ENCODE measurements at places on chromosomes 5 and 9.

DNA sequence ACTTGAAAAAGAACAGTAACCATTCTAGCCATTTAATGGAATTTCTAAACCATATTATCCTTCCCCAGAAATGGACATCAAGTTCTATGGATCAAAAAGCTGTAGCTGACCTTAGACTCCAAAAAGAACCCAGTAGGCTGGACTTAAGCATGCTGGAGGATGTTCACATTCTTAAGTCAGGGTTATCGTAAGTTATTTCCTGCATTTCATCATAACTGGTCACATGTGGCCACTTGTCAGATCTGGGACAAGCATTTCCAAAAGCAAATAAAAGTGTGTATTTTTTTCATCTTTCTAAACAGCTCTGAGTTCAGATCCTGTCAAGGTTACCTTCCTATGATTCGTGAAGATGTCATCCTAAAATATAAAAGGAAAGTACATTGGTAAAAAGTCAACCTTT lies 274.5 kb upstream of the PTGER4 start:
- DNase-seq = no peak

- no peak for DNase-seq
Measured at GRCh38 chr5:135543001-135543484, 7.3 kb upstream of the NEUROG1 start.

- DNase-seq = no peak
Measured at GRCh38 chr5:41788941-41789368, 81.3 kb downstream of the OXCT1 start.

DNA sequence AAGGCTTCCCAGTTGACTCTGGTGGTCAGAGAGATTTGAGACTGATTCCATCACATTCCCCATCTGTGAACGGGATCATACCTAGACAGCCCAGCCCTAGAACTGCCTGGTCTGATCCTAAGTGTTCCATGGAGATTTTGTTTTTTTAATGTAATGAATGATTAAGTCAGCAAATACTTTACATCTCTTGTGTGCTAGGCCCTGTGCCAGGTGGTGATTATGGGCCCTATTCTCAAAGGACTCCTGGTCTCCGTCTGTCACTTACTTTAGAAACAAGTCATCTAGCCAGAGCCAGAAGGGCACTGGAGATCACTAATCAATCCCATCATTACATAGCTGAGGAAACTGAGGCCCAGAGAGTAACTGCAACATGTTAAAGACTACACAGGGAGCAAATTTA lies 1.1 kb upstream of the GPX3 start:
- DNase-seq = no peak

DNA sequence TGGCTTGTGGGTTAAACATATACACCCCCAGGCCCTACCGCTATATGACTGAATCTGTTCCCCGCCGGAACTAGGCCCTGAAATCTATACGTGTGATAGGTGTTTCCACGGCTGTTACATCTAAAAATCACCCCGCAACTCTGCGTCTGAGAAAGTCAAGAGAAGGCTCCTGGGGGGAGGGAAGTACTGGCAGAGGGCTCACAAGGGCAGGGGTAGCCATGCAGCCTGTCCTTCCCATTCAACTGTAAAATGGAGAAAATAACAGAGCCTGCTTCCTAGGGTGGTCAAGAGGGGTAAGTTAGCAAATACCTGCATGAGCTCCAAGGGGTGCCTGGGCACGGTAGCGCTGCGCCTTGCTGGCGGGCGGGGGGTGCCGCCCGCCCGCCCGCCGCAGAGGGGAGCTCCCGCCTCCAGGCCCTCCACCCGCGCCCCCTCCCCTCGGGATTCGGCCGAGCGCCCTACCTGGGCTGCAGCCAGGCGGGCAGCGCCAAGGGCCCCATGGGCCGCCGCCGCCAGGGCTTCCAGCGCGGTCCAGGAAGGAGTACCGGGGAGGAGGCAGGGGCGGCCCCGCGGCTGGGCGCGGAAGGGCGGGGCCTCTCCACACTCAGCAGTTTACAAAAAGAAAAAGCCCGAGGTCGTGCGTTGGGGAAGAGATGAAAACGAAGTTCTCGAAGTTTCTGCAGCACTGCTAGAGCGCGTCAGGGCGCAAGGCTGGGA lies at the start of gene HACD4:
TSS of gene HACD4 (minus strand) at position 550 of the 717 bp plus-strand sequence. CDS start at position 500, 50 bp downstream.
- DNase-seq = peak; percentile 30

GRCh38 chr5:144463481-144464223 lies 293.0 kb downstream of the KCTD16 start:
- no peak for DNase-seq

GRCh38 chr5:171275841-171276544 lies 33.1 kb upstream of the TLX3 start:
- no peak for DNase-seq

GRCh38 chr5:81778642-81779041 lies 27.7 kb upstream of the SSBP2 start:
- no peak for DNase-seq

GRCh38 chr5:10576121-10576789 lies 12.4 kb downstream of the ANKRD33B start:
- DNase-seq = no peak

DNA sequence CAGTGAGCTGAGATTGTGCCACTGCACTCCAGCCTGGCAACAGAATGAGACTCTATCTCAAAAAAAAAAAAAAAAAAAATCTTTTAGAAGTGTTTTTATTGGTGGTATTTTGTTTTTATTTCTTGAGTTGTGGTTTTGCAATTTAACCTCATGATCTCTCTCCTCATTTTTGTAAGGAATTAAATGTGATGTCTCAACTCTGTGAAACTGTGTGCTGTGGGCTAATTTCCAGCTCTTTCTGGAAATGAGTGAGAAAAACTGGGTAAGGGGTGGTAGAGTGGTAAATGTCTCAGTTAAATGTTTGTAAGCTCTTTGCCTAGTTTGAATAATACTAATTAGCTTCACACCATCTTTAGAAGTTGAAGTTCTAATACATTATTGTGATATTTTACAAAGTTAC lies 29.0 kb downstream of the ACO1 start:
- no peak for DNase-seq

DNA sequence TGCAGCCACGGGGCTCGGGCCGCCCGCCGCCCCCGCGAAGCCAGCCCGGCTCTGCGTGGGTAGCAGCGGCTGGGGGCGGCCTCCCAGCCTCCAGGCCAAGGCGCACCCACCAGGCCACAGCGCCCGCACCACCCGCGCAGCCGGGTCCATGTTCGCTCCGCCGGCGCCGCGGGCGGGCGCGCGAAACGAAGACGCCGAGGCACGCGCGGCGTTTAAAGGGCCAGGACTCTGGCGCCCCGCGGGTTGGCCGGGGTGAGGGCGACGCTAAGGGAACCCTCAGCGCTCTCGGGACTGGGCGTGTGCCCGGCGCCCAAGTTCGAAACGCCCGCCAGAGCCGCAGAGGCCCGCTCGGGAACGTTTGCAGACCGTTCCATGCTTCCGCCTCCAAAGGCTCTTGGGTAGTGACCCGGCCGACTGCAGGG lies at the start of gene PTGES2:
TSS of gene PTGES2 (minus strand) at position 162 of the 422 bp plus-strand sequence. CDS start at position 150, 12 bp downstream.
- DNase-seq = peak; percentile 59

- no peak for DNase-seq
Measured at GRCh38 chr9:19119246-19119645, 8.0 kb downstream of the PLIN2 start.

DNA sequence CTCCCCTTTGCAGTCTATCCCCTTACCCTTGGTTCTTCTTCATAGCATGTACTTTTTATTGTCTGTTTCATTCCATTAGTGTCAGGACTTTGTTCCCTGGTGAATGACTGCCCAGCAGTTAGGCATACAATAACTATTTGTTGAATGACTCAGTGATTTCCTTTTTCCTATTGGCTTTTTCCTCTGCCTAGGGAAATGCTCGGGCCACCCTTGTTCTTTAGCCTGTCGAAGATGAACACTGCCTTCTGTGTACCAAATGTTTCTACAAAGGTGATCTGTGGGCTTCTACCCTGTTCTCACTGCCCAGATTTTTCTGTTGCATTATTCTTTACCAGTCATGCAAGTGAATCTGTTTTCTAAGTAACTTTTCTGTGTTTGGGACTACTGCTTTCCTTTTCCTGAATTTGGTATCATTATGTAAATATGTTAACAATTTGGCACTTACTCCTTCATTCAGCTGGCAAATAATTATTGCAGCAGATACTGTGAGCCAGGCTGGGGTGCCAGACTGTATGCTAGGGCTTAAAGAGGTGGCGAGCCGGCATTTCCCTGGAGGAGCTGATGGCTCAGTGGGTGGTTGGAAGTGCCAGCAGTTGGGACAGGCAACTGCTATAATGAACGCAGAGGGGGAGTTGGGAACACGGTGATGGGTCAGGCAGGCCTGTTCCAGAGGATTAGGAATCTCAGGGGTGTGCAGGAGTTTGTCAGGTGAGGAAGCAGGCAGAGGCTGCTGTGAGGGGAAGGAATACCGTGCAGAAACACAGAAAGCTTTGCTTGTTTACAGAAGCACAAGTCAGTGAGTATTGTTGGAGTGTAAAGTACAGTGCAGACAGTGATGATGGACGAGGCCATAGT lies 30.6 kb downstream of the KDM4C start:
- DNase-seq = no peak

DNA sequence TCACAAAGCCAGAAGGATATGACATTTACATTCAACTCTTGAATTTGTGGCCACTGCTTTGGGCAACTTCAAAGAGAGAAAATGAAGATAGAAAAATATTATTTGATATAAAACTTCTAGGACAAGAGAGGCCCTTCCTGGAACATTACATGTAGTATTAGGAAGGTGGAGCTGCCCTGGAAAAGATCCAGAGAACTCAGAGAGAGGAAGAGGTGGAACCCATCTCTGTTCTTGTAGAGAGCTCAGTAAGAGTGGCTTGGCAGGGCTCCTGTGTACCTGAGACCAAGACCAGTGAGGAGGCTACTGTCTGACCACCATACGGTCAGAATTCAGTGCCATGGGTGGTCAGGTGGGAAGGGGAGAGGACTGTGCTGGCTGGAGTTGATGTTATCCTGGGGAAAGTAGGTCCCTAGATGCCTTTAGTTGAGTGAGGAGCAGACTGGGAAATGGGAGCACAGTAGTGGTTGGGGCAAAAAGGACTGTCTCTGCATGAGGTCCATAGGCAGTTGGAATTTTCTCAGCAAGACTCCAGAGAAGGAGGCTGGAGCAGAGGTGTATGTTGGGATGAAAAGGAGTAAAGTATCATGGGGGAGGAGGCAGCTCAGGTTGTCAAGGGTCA lies 7.6 kb downstream of the TGFBI start:
- no peak for DNase-seq

DNA sequence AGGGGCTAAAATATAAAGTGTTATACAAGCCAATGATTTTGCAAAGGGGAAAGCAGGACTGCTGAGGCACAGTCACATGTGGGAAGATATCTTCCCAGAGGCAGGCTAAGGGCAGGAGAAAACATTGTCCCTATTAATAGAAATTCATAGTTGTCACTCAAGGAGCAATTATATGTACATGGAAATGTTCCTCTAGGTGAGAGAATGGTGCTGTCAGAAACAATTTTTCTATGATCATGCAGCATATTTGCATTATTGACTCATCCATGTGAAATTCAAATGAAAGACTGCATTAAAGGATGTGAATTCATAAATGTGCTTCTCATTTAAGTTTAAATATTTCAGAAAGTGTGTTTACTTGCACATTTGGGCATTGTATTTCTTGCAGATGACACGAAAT lies 775.9 kb upstream of the CDH9 start:
- DNase-seq = no peak

- DNase-seq = no peak
Measured at GRCh38 chr5:81425569-81425968, 31.6 kb upstream of the ACOT12 start.

- no peak for DNase-seq
Measured at GRCh38 chr9:78782234-78782633, 485.3 kb downstream of the PSAT1 start.

- no peak for DNase-seq
Measured at GRCh38 chr9:133202145-133202513, 6.9 kb downstream of the OBP2B start.

DNA sequence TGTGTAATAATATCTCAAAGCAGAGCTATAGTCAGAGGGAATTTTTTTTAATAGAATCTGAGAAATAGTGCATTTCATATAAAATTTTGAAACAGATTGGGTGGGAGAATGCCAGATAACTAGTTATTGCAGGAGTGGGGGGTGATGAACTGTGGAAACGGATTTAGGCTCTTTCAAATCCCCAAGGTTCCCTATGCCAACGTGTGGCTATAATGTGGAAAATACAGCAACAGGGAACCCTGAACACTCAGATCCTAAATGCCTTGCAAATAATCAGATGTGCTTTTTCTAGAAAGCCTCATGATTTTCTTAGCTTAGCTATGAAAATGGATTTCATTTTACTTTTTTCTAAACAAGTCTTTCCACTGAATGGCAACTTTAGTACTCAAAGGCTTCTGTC lies 180.5 kb upstream of the DMAC1 start:
- no peak for DNase-seq

DNA sequence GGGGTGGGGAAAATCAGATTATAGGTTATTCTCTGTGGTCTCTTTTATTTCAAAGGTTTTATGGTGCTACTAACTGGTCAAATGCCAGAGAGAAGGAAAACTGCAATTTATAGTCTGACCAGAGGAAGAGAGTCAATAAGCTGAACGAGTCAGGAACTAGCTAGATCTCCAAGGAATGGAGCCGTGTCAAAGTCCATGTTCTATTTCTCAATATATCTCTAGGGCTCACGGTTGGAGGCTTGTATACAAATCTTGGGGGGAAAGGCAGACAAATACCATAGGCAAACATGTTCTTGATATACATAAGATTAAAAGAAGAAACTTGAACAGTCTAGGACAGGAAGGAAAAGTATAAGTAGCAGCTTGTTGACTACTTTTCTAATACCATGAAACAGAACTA lies 627.1 kb downstream of the PDE4D start:
- no peak for DNase-seq

DNA sequence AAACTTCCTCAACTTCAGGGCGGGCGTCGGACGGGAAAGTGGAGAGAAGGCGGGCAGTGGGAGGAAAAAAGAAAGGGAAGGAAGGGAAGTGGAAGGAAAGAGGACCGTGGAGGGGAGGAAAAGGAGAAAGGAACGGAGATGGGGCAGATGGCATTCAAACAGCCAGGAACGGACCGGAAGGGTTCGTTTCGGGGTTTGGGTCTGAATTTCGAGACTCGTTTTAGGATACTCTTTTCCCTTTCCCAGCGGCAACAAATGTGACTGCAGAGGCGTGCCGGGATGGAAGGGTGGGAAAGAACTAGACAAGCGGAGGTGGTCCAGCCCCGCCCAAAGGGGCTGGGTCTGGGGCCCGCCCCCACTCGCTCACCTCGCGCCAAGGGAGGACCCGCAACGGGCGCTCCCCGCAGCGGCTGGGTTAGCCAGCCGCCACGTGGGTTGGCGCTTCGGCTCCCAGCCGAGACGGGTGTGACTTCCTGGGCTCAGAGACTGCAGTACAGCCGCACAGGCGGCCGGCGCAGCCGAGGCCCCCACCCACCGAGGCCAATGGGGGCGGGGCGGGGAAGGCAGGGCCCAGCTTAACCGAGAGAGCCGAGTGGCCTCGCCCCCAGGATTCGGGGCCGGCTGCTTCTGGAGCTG lies 2.7 kb downstream of the VCAN start:
- no peak for DNase-seq

GRCh38 chr5:68187268-68188055 lies 28.1 kb upstream of the PIK3R1 start:
- DNase-seq = no peak

DNA sequence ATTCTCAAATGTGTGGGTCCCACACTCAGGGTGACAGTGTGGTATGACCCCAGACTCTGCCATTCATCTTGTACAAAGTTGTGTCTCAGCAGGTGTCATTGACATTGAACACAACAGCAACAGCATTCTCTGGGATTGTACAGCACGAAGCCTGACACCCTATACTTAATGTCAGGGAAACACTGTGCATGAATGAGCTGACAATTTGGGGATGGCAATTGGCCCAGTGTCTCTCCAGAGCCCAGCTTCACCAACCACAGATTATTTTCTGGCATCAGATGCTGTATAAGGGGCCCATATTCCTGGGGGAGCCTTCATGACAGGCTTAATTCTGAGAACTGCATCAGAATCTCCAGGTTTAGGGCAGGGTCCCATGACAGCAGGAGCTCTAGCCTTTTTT lies 143.2 kb downstream of the GCNT1 start:
- no peak for DNase-seq
